ENCODE measurements at places on chromosomes 7 and 10.

DNA sequence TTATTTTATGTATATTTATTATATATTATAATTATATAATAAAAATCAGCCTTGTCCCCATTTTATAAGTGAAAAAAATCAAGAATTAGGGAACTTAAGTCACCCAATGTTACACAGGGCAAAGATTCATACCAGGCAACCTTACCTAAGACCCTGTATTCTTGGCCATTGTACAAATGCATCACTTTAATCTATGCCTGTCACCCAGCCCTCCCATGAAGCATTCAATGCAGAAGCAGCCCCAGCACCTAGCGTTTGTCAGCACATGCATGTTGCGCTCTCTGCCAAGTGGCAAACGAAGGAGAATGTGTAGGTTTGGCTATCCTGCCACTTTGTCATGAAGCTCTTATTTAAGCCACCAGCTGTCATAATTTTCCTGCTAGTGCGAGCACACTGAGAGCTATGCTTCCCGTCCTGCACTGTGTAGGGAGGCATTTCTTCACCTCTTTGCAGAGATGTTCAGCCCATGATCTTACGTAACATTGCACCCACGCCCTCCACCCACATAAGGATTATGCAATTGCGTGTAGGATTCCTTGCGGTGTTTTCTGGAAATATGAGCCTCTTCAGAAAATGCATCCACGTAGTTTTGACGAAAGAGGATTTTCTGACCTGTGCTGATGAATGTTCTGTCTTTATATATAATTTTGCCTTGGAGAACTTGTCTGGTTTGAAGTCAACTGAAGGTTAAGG, 7.7 kb upstream of the COBL start:
- DNase-seq = peak; percentile 20

- no peak for DNase-seq
These were observed 8.2 kb downstream of the AP4M1 start for GRCh38 chr7:100109521-100110163.

DNA sequence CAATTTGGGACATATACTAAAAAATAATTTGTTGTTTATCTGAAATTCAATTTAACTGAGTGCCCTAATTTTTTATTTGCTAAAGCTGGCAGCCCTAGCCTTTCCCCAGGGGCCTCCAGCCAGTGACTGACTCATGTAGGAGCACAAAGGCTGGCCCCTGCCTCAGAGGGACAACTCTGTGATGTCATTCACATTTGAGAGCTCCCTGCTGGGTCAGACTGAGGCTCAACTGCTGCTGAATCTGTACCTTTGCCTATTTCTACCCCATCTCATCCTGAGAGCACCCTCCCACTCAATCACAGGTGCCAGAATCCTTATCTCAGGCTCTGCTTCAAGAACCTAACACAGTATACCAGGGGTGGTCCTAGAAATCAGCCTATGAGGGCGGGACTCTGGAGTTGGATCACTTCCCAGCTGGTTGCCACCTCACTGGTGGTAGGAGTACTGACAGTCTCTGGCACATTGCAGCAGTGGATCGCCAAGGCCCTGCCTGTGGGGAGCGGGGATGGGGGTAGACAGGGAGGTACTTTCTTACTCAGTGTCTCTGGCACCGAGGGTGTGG, 11.6 kb downstream of the GCK start:
- no peak for DNase-seq

DNA sequence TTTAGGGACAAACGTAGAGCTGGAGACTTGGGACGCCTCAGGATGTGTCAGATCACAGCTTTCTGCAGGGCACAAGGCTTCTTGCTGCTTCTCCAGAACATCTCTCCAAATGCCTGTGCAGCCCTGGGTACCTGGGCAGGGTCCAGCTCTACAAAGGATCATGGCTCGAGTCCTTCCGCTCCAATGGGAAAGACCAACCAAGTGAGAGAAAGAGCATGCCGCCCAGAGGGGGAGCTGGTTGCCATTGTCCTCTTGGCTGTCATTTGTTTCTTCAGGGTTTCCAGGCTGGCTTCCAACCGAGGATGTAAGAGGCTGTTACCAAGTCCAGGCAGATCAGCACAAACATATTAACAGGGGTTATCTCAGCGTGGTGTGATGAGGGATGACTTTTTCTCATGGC, 5.6 kb upstream of the LEP start:
- no peak for DNase-seq

DNA sequence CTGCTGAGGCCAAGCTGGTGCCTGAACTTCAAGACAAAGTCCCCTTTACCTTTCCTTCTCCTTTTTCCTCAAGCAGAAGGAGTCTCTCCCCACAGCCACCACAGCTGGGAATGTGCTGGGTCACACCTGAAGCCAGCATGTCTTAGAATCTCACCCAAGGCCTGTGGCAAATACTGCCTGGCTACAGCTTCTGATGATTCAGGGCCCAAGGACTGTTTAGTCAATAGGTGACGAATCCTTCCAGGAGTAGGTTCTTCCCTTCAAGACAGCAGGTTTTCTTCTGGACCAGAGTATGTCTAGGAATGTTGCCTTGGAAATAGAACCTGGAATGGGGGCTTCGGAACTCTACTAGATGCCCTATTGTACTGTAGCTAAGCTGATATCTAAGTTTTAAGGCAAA, 374.6 kb downstream of the KIF20B start:
- DNase-seq = no peak

DNA sequence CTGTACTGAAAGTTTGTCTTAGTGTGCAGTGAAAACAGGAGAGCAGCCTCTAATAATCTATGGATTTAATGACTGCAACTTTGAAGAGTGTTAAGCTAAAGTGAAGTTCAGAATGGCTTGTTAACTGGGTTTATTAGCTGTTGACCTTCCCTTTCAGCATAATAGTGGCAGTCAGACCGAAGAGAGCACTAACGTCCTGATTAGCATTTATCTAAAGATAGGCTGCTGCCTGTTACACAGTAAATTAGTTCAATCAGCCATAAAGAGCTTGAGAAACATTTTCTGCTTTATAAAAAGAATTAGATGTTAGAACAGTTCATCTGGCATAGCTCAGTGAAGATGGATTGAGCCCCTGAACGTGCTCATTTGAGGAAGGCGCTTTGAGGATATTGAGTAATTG, 433.0 kb downstream of the AUTS2 start:
- no peak for DNase-seq

DNA sequence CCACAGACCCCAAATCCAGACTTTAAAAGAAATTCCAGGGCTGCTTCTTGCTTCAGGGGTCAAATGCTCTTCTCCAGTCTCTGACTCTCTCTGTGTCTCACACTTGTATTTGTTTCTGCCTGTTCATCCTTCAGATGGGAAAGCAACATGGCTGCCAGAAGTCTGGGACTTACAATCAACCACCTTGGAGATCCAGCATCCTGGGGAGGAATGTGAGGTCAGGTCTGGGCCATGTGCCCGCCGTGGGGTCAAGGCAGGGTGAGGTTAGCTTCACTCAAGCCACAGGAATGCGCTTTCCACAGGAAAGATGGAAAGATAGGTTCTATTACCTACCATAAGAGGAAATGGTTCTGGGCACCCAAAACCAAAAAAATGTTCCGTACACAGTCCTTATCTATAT, 34.3 kb upstream of the NPVF start:
- no peak for DNase-seq

DNA sequence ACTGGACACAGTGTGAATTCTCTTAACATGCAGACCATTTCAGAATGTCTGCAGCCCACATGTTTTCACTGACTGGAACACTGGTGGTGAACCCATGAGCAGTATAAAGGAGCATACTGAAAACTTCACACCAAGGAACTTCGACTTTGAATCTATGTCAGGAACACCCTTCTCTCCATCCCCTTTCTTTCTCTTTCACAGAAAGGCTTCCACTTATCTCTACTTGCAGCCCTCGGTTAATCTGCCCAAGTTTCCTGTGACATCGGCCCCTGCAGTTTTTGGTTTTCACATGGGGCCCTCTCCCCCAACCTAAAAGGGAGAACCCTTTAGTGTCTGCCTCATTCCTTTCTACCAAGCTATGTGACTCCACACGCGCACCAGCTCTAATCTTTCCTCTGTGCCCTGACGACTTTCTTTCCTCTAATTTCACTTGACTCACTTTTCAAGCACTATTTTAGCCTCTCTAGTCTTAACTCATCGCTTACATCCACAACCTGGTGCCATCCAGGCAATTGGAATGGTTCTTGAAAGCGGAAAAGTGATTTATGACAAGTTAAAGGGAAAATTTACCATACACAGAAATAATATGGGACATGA, 70.1 kb downstream of the RELN start:
- DNase-seq = peak; percentile 86

- no peak for DNase-seq
These were observed 86.8 kb downstream of the GPR158 start for GRCh38 chr10:25261558-25261957.

DNA sequence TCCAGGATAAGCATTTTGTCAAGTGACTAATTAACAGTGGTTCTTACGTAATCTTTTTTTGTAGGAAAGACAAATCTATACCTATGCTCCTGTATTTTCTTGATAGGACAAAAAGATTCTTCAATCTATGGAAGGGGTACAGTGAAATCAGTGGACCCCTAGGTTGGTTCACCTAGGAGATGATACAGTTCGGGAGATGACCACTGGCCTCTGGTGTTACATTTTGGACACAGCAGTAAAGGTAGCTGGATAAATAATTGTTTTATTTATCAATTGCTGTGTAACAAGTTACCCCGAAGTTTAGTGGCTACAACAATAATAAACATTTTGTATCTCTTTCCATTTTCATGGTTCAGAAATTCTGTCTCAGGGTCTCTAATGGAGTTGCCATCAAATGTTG, 288.2 kb upstream of the MAGI2 start:
- peak; percentile 54 for DNase-seq

GRCh38 chr7:70410134-70410750, 721.7 kb upstream of the GALNT17 start:
- no peak for DNase-seq

- no peak for DNase-seq
These were observed 315.0 kb downstream of the CRPPA start for GRCh38 chr7:16106300-16106699.

DNA sequence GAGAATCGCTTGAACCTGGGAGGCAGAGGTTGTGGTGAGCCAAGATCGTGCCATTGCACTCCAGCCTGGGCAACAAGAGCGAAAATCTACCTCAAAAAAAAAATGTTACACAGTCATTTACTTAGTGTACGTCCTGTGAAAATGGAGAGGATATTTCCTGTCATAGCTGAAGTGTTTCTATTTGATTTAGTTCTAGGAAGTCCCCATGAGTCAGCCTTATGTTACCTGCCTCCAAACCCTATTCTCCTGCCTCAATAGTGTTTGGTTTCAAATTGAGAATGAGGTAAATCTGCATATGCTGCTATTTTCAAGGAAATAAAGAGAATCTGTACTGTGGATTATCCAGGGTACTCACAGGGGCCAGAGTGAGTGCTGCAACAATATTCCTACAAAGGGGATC, 1284.5 kb upstream of the AUTS2 start:
- no peak for DNase-seq

DNA sequence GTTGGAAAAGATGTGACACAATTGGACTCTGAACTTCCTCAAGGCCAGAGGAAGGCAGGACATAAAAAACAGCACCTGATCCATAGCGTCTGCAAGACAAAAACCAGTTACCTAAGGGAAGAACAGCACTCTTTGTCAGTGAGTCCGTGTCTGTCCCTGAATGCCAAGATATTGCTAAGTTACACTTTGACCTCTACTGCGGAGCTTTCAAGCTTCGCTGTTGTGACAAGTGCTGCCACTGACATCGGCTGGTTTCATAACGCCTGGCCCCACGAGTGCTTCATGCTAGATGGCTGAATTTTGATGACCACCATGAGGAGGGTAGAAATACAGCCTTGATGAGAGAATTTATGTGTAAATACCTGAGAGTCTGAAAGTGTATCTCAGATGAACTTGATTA, 49.7 kb upstream of the JAZF1 start:
- DNase-seq = no peak

DNA sequence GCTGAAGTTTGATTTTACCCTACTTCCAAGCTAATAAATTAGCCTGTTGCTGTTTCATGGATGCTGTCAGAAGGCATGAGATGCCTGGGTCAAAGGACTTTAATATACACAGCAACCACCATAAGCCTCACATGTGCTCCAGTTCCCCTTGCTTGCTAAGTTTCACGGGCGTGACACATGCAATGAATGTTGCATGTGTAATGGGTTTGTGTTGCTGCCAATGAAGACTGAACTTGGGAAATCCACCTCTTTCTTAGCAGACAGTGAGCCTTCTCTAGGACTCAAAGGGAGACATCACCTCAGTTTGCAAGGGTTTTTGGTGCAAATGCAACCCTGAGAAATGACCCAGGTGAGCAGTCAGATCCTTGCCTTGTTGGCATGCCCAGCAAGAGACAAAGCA, 505.5 kb upstream of the PODXL start:
- DNase-seq = no peak

- no peak for DNase-seq
These were observed 466.3 kb downstream of the ARL4A start for GRCh38 chr7:13153742-13154141.

GRCh38 chr10:20596911-20597310, 300.2 kb downstream of the NEBL start:
- no peak for DNase-seq

GRCh38 chr7:74183653-74184450, 9.7 kb downstream of the EIF4H start:
- peak; percentile 63 for DNase-seq

DNA sequence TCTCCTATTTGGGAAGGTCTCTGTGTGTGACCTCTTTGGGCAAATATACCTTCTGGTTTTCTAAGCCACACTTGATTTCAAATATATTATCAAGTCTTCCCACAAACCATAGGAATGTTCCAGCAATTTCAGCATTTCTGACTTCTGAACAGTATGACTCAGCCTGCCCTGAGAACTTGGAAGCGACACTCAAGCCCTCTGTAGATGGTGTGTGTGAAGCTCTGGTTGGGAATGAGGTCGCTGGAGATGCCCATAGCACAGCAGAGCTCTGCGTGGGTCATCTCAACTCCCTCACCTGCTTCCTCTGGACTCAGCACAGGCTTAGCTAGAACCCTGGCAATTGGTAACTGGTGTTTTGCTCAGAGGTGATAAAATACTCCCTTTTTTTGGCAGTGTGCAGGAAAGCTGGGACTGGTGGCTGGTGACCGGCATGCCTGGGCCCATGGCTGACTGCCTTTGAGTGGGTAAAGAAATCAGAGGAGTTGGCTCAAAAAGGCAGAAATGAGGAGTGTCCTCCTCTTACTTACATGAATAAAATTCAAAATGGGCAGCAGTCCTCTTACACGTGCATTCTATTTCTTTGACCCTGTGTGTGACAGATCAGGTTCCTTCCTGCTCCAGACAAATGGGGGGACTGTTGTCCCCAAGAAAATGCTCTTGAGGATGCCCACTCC, 87.5 kb upstream of the NRP1 start:
- no peak for DNase-seq

- peak; percentile 28 for DNase-seq
These were observed 40.6 kb downstream of the MICALL2 start for GRCh38 chr7:1418505-1419309.

DNA sequence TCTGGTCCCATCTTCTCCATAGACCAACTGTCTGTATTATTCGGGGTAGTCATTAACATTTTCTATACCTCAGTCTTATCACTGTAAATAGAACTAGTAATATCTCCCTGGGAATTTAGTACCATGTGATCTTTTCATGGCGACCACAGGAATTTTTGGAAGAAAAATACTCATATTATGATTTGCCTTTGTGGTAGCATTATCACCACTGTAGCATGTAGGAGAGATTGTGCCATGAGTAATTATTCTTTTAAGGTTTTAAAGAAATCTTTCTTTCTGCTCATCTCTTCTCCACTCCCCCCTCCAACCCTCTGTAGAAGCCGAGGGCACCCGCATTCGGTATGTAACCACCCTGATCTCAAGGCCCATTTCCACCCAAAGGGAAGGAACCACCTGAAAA, 25.0 kb downstream of the ZNF365 start:
- no peak for DNase-seq
